ENCODE measurements at places on chromosomes 3 and 15.

DNA sequence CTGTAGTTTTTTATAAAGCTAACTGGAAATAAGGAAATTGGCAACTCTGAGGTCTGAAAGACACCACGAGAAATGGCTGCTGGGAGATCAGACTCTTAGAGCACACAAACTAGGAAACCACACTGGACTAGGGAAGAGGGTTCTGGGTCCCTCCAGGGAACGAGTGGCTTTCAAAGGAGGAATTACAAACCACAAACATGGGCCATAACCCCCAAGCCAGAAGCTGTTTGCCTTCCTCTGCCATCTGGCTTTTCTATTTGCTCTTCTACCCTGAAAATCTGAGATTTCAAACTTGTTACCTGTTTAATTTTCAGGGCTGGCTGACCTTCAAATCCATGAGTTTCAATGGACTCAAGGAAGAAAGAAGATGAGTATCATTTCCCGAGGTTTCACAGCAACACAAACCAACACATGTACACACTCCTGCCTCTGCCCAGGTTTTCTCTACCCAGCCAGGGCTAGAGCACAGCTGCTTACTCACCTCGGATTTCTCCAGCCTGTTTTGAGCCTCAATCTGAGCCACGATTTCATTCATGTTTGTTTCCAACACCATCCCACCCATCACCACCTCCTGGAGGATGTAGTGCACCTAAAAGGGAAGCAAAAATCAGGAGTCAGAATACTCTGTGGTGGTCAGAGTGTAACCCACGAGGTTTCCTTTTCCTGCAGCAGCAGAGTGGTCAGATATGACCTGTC is 22.6 kb upstream of the ANPEP start:
- no peak for DNase-seq

DNA sequence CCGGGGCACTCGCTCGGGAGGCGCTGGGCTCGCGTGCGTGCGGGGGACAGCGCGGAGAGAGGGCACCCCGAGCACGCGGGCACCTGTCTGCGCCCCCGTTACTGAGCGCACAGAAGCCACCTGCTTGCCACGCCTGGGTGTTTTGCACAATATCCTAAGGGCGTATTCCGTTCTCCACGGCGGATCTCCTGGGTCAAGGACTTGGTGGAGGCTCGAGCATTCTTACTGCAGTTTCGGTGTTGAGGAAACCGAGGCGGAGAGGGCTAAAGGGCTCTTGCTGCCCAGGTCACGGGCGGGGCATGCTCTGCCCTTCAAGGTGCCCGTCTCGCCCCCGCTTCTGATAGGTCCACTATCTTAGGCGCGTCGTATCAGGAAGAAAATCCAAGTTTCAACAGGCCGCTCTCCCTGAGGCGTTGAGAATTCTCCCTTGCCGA is 526 bp downstream of the GPD1L start:
- no peak for DNase-seq

- DNase-seq: no peak
Measured at GRCh38 chr15:101028321-101028720, 109.2 kb downstream of the LRRK1 start.

- DNase-seq: no peak
Measured at GRCh38 chr15:25990220-25990619, 127.1 kb upstream of the ATP10A start.

GRCh38 chr3:192597506-192597905 is 129.8 kb downstream of the FGF12 start:
- DNase-seq: no peak

GRCh38 chr15:93235269-93235668 is 146.3 kb upstream of the RGMA start:
- DNase-seq: no peak

GRCh38 chr3:11699083-11699427 is 55.3 kb upstream of the VGLL4 start:
- no peak for DNase-seq

- DNase-seq: no peak
Measured at GRCh38 chr3:106814231-106814630, 563.0 kb upstream of the CCDC54 start.

DNA sequence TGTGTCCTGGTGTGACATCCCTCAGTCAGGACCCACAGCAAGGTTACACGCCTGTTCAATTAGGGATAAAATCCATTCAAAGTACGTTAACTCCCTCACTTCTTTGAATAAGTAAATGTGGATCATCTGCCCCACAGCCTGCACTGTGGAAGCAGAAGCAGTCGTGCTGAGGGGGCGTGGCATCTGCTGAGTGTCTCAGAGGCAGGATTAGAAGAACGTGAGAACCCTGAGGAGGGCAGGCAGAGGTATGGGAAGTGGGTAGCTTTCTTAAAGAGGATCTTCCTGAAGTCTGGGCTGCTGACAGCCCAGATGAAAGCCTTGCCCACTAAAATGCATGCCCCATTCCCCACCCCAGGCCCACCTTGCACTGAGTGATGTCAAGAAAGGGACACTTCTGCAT is 28.5 kb downstream of the CRABP1 start:
- DNase-seq: no peak

DNA sequence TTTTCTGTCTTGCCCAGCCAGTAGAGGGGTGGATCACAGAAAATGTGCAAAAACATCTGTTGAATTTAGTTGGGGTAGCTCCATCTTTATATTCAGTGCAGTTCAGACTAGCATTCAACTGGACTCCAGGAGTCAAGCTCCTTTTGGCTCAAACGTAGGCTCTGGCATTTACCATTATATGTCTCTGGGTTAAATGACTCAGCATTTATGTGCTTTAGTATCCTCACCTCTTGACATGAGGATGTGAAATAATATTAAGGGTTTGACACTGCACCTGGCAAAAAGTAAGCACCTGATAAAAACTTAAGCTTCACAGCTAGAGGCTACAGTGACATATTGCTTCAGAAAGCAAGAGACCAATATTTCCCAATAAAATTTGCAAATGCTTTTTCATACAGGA is 14.8 kb downstream of the PRC1 start:
- DNase-seq: no peak

DNA sequence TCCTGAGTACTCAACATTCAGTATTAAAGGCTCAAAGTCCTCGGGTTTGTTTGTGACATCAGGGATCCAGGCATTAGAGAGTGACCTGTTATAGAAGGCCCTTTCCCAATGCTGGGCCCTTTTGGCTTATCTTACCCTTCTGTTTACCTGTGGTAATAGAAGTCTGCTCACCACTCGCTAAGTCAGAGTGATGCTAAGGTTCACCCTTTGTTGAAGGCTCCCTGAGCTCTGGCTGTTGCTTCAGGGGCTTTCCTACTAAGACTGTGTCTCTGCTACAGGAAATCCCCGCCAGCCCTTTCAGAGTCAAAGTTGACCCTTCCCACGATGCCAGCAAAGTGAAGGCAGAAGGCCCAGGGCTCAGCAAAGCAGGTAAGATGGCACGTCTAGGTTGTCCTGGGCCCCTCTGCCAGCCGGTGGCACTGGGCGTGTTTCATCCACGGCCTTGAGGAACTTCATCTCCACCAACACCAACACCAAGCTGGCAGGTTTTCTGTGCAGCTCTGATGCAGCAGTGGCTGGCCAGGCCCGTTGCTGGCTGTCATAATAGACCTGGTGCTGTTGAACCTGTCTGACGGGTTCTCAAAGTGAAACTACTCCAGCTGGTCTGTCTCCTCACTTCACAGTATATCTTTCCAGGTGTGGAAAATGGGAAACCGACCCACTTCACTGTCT is 99.1 kb downstream of the DNASE1L3 start:
- peak; percentile 68 for DNase-seq
